Stimulated activated CD4-positive, alpha-beta T cell treated with anti-CD3 and anti-CD28 coated beads, Interleukin-2, amount 100 ng/mL, for 4 hours (primary cell): ENCODE measurements at places on chromosomes 6 and 20.

DNA sequence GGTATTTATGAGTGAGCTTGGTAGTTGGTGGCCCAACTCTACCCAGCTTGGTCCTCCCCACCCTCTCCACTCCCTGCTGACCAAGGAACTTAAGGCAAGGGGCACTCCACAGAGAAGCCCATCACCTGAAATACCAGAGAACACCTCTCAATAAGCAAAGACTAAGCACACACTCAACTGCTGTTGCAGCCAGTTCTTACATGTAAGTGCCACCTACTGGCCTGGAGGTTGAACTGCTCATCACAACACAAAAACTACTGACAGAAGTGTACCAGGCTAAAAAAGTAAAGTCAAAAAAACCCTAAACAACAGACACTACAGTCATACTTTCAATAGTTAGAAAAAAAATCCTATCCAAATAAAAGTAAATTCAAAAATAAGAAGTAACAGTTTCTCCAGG, 146.2 kb downstream of the FAM83B start:
- no peak for DNase-seq

DNA sequence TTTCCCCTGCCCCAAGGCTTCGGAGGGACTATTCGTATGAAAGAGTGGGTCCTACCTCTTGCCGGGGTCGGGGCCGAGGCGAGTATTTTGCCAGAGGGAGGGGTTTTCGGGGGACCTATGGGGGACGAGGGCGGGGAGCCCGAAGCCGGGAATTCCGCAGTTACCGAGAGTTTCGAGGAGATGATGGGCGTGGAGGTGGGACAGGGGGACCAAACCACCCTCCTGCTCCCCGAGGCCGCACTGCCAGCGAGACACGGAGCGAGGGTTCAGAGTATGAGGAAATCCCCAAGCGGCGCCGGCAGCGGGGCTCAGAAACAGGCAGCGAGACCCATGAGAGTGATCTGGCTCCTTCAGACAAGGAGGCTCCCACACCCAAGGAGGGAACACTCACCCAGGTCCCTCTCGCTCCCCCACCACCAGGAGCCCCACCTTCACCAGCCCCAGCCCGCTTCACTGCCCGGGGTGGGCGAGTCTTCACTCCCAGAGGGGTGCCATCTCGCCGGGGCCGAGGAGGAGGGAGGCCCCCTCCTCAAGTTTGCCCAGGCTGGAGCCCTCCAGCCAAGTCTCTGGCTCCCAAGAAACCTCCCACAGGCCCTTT, 11.3 kb downstream of the PRRC2A start:
- no peak for DNase-seq

DNA sequence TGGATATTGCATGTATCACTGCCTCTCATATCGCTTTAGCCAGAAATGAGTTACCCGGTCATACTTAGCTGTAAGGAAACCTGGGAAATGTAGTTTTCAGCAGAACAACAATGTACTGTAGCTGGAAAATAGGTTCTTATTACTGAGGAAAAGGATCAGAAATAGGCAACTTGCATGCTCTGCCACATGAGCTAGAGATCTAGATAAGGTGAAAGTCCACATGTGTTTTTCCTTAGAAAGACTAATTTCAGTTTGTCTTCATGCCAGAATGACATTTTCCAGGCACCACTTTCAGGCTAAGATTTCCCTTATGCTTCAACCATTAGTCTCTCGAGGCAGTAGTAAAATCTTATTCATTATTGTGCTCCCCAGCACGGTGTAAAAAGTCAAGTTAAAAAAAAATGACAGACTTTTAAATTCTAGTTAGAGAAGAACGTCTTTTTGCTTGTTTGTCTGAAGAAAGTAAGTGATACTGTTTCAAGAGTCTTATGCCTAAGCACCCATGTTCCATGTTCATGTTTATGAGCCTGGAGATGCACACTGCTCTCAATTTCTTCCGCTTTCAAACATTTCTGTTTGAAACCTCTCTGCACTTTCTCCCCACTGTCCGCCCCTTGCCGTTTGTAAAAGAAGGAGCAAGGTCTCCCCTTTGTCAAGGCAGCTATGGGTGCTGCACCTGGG, 67.6 kb downstream of the ZNF831 start:
- no peak for DNase-seq

DNA sequence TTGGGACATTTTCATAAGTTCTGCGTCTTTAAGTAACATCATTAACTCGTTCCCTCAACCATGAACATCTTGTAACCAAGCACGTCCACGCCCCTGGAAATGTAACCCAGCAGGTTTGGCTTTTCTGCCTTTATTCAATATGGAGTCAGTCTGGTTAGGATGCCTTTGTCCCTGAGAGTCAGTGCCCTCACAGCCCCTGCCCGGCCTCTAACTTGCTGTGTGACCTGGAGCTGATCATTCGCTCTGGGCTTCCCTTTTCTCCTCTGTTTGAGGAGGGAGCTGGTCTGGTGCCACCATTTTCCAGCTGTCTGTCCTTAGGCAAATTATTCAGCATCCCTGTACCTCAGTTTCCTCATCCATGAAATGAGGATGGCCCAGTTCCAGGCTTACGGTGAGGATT, 26.5 kb upstream of the ANGPT4 start:
- DNase-seq: no peak

DNA sequence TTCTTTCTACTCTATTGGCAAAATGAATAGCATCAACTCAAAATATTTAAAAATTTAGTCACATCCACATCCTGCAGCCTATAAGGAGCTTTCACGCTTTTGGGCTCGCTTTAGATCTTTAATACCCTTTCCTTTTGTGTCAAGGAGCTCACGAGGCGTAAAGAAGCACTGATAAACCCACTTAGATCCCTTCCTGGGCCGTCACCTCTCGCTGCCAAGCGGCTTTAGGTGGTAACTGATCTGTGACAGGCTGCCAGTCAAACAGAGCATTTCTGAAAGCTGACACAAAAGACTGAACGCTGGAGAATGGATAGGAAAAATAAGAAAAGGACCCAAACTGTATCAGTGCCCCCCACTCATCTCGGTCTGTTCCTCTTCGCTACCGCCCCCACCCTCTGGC, 385.7 kb upstream of the MMS22L start:
- no peak for DNase-seq

- DNase-seq: no peak
Observed at GRCh38 chr6:30219244-30219643, 6.0 kb upstream of the TRIM26 start.

GRCh38 chr6:7587631-7588100, 2.3 kb upstream of the SNRNP48 start:
- DNase-seq: no peak

DNA sequence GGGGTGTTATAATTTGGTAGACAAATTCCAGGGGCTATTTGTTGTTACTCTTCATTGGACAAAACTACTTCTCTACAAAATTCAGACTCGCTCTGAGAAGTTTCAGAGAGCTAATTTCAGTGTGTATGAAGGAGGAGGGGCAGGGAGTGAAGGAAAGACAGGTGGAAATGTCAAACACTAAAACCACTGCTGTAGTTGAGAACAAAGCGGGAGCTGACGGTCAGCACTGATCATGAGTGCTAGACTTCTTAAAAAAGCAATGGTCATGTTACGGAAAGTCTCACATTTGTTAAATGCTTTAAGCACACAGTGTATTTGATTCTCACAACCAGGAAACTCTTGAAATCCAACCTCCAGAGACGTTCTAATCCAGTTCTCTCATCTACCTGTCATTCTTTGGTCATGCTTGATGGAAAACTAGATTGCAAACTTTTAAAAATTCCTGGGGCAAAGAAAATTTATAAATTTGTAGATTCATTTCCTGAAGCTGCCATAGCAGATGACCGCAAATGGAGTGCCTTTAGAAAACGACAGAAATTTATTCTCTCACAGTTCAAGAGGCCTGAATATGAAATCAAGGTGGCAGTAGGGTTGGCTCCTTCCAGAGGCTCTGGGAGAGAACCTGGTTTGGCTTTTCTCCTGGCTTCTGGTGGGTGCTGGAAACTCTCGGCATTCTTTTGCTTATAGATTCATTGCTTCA, 100.7 kb upstream of the CARMIL1 start:
- DNase-seq: no peak

- DNase-seq: no peak
Observed at GRCh38 chr6:139640921-139641320, 266.5 kb upstream of the CITED2 start.

- no peak for DNase-seq
Observed at GRCh38 chr20:41218466-41218865, 81.1 kb downstream of the PLCG1 start.

DNA sequence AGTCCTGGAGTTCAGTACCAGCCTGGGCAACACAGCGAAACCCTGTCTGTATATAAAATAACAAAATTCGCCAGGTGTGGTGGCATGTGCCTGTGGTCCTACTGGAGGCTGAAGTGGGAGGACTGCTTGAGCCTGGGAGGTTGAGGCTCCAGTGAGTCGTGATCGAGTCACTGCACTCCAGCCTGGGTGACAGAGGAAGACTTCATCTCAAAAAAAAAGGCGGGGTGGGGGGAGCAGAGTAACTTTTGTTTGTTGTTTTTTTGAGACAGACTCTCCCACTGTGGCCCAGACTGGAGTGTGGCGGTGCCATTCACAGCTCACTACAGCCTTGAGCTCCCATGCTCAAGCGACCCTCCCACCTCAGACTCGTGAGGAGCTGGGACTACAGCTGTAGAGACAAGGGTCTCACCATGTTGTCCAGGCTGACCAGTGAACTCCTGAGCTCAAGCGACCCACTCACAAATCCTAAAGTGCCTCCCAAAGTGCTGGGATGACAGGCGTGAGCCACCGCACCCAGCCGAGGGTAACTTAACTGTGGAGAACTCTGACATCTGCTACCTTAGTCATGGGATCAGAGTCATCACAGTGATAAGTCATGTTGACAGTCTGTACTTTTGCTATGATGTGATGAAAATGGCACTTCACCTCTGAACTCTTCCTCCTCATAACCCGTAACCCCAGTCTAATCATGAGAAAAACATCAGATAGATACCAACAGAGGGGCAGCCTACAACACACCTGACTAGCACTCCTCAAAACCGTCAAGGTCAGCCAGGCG, 16.5 kb downstream of the PEDS1 start:
- DNase-seq: no peak

- no peak for DNase-seq
Observed at GRCh38 chr6:5967594-5967993, 39.1 kb downstream of the NRN1 start.

- no peak for DNase-seq
Observed at GRCh38 chr6:37100745-37101144, 69.2 kb upstream of the PIM1 start.

GRCh38 chr6:44804546-44805159, 417.1 kb downstream of the CDC5L start:
- DNase-seq: no peak

DNA sequence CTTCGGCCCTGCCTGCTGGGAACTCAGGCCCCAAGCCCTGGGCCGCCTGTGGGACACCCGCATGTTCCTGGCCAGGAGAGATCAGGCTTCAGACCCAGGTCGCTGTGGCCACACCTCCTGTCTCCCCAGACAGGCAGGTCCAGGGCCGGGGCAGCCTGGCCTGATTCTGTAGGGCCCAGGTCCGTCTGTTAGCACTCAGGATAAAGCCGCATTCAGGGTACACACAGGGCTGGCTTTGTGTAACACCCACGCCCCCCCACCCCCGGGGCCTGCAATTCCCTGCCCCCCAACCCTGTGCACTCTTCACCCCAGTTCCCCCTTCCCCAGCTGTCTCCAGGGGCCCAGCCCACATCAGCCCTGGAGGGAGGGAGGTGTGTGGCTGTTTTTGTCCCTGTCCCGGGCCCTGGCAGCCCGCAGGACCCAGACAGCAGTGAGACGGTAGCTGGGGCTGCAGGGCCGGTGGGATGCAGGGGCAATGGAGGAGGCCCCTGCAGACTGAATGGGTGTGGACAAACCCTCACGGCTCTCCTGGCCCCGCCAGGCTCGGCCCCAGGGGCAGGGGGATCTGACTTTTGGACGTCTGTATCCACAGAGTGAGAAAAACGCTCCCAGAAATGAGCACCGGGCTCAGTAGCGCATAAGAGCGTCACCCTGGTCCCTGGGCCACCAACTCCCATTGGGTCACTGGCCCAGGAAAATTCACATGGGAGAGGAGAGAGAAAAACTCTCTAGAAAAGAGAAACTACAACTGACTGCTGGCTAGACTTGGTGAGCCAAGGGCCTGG, 42.4 kb upstream of the ZBP1 start:
- DNase-seq: no peak

GRCh38 chr20:5621305-5621704, 128.9 kb upstream of the SHLD1 start:
- DNase-seq: no peak

GRCh38 chr20:48339190-48339985, 488.4 kb downstream of the PREX1 start:
- no peak for DNase-seq

DNA sequence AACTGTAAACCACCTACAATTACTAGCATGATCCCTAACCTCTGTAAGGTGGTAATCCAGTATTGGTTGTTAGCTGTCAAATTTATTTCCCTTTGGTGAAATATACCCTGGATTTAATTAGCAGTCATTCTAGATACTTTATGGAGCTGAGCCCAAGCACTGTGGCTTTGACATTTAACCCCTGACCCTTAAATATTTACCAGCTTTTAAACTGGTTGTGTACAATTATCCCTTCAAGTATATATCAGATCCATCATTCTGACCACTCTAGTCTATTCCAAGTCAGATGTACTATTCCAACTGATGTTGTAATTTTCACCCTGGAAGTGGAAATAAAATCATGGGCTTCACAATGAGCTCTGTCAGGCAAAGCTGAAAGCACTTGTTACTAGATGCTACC, 229.6 kb downstream of the FOXC1 start:
- DNase-seq: no peak

- DNase-seq: no peak
Observed at GRCh38 chr6:4732691-4733315, 43.4 kb upstream of the CDYL start.
